RPMI8226 (cell line): ENCODE measurements at places on chromosomes 7 and 10.

DNA sequence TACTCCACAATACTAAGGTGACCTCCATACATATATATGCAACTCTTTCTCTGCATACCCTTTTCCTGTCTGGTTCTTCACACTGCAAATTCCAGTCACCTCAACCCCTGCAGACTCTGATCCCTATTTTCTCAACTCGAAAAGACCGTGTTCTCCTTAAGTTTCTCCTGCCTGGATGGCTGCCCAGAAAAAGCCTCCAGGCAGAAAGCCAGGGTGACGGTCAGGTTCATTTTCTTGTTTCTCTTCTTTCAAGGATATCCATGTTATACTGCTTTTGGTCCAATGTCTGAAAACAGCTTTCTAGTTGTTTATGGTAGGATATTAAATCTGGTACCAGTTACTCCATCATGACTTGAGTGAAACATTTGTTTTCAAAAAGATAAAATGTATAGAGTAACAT lies 267.8 kb upstream of the MYO3A start:
- no peak for DNase-seq

DNA sequence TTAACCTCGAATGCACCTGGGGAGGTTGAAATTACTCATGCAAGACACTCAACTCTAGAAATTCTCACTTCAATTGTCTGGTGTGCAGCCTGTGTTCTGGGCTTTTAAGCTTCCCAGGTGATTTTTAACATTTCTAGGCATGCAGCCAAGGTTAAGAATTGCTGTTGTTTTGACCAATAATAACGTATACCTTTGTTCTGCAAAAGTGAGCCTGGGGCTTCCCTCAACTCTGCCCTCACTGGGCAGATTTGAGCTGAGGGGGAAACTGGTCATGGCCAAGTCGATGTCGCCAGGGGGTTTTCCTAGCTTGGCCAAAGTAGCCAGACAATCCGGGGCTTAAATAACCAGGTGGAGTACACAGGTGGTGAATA lies 568 bp downstream of the PRSS2 start:
- peak; percentile 96 for DNase-seq

DNA sequence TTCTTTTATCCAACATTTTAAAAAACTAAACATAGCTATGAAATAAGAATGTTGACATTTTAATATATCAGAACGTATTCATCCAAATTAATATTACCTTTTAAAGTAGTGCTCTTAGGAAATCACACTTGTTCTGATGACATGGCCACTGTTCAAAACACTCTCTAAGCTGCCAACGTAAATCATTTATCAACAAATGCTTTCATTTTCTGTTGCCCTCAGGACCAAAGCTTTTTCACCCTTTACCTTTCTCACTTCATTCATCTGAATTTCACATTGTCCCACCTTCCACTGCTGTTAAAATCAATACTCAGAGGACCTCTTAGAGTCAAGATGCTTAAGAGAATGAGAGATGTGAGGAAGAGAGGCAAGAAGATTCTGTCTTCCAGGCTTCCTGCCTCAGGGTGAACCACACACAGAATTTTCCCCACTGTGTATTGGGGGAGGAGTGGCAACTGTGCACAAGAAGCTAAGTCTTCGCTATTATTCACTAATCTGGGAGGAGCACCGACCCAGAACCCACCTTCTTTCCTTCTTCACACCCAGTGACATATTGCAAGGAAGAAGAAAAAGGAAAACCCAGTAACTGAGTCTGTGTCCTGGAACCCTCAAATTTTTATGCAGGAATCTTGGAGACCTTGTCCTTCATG lies 21.0 kb downstream of the HIBADH start:
- no peak for DNase-seq

- DNase-seq = peak; percentile 29
These were observed 101.9 kb upstream of the PDLIM1 start for GRCh38 chr10:95392681-95393164.

- DNase-seq = no peak
These were observed 198.9 kb downstream of the TCF7L2 start for GRCh38 chr10:113148901-113149300.

GRCh38 chr10:133270773-133271297 lies 5.8 kb downstream of the ADAM8 start:
- DNase-seq = no peak

DNA sequence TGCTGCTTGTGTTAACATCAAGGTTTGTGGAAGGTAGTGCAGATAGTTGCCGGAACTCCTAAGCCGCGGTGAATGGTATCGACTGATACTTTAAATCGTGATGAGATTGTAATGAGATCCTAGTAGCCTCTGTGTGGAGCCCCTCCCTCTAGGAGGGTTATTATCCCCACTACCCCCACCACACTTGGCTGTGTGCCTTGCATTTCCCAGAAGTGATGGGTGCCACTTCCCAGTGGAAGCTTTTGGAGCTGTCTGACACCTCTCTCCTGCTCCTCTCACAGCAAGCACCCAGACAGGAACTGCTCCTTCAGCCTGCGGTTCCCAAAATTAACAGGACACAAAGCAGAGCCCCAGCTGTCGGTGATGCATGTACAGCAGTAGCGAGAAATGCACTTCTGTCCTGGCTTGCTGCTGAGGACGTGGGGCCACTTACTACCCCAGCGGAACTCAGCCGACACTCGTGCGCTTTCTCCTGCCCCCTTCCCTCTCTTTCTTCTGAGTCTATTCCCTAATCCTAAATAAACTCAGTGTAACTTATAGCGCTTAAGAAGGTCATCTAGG lies 52.5 kb downstream of the PRKAG2 start:
- DNase-seq = no peak

DNA sequence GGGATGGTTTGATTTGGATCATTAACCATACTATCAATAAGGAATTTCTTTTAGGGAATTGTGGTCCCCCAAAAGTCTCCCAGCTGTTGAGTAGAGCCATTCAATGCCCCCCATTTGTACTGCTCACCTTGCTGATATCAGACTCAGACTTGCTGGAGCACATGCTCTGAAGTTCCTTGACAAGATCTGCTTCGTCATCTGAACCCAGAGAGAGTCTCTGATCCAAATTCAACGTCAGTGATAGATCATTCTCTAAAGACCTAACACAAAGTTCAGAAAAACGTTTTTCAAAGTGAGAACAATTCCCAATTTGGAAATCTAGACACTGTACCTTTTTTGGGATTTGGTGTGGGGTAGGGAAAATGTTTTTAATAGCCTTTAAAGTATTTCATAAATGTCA lies 153.9 kb downstream of the CTTNBP2 start:
- no peak for DNase-seq

DNA sequence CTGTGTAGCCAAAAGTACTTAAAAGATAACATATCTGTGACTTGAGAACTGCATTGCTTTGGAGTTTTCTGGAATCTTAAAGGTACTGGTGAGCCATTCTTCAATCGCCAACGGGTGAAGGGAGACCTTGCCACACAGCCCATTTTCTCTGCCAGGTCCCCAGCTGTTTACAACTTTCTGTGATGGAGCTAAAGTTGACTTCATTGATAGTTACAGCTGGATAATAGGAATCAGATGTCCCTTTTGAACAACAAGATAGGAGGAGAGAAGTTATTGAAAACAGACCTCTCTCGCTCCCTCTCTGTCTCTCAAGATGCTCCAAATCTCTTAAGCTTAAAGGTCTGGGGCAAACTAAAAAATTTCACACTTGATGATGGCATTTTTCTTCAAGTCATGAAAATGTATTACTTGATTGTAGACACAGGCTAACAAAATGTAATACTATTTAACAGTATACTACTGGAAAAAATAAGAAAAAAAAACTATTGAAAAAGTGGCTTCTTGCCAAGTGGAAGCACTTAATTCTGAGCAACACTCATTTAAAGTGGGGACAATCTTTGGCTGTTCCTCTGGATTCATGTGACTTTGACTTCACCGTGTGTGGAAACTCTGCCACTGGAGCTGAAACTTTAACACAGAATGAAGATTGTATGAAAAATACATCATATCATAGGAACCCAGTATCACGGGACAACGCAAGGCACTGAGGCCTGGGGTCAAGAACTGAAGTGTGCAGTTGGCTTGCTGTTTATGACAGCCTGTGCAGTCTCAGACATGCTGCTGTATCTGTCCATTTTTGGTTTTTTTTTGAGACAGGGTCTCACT lies 78.4 kb upstream of the AFAP1L2 start:
- no peak for DNase-seq

DNA sequence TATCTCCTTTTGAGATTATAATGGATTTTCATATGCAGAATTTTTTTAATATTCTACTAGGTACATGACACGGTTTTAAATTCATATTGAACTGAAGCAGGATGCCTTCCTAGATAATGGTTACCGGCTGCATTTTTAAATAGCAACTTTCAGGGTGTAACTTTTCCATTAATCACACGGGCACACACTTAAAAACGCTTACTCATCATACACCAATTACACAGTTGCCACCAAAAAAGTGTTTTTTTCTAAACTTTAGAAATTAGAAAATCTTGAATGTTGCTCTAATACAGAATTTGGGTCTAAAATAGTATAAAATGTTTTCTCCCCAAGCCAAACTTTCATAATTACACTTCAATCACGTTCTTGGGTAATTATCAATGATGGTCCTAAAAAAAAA lies 149.1 kb upstream of the RNF32 start:
- DNase-seq = no peak

DNA sequence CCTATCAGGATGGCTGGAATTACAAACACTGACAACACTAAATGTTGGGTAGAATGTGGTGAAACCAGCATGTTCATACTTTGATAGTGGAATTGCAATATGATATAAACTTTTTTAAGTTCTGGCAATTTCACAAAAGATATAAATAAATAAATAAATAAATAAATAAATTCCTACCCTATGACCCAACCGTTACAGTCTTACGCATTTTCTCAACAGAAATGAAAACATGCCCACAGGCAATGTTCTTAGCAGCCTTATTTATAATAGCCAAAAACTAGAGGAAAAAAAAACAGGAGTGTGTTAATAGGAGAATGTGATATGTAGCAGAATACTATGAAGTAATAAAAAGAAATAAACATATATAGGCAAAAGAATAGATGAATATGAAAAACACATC lies 318.9 kb downstream of the IPMK start:
- DNase-seq = no peak

DNA sequence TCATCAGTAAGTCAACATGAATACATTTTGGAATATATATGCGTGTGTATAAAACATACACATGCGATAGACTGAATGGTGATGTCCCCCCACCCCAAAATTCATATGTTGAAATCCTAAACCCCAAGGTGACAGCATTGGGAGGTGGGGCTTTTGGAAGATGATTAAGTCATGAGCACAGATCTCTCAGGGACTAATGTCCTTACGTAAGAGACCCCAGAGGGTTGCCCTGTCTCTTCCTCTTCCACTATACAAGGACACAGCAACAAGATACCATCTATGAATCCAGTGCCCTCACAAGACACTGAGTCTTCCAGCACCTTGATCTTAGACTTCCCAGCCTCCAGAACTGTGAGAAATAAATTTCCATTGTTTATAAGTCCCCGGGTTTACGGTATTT lies 22.5 kb downstream of the DRGX start:
- no peak for DNase-seq

DNA sequence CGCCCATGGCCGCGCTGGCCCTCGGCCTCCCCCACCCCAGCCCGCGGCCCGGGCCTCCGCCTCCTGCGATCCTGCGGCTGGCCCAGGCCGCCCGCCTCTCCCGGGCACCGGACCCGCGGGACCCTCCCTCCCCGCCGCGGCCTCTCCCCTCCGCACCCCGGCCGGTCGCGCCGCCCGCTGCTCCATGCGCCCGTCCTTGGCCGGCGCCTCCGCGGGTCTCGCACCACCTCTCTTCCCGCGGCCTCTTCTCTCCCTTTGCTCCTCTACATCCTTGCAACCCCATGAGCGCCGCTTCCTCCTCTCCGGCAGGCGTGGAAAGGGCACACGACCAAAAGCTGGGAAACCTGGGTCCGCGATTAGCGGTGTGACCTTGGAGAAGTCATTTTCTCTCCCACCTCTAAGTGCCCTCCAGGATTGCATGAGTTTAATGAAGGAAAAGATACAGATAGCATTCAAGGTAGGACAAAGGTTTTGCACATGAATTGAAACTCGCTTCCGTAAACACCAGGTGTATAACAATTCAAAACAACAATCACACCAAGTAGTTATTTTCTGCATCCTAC lies 448 bp upstream of the SRPK2 start:
- DNase-seq = peak; percentile 63

DNA sequence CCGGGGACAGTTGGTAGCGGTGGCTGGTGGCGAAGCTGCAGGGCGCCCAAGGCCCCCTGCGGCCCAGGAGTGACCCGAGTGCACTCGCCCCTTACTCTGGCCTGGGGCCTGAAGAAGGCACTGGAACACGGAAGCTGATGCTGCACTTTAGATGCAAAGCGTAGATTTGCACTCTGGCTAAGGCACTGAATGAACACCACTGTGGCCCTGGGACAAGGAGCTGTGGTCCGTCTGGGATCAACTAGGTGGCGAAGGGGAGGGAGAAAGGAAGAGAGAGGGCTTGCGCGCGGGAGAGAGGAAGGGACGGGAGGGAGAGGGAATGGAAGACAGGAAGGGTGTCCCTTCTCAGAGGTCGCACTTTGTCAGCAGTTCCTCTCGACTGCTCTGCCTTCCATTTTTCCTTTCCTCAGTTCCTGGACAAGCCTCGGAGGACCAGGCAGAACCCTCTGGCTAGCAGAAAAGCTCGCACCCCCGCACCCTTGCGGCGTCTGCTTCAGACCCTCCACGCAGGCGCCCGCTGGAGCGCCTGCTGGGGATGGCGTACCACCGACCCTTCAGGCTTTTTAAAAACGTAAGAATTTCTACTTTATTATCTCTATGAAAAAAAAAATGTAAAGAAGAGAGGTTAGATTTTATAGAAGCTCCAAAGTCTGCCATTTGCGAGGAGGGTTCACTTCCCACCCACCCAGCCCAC lies 1.2 kb downstream of the FERD3L start:
- no peak for DNase-seq

DNA sequence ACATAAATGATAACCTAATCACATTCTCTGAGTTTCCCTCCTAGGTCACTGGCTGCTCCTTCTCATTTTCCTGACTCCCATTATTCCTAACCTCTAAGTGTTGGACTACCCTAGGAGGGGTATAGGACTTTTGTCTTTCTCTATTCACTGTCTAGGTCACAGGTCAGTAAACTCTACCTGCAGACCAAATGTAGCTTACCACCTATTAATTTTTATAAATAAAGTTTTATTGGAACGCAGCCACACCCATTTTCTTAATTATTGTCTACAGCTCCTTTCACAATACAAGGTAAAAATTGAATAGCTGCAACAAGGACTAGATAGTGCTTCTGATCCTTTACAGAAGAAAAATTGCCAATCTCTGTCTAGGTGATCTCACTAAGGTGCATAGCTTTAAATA lies 156.7 kb downstream of the IMMP2L start:
- no peak for DNase-seq
